ENCODE measurements at places on chromosomes 3 and 15.

DNA sequence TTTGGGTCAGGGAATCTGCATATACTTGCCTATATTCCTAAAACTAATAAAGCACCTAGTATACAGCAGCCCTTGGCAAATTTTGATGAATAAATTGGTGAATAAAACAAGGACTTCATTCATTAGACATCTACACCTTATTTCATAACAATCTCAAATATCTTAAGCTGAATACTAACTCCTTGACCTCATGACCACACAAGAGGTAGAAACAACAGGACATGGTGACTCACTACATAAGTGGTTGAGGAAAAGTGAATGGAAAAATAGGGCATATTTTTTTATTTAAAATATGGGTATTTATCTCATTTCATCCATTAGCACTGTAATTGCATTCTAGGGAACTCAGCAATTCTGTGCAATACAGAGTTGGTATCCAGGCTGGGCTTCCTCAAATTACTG, 7.8 kb upstream of the STAC start:
- DNase-seq = no peak

DNA sequence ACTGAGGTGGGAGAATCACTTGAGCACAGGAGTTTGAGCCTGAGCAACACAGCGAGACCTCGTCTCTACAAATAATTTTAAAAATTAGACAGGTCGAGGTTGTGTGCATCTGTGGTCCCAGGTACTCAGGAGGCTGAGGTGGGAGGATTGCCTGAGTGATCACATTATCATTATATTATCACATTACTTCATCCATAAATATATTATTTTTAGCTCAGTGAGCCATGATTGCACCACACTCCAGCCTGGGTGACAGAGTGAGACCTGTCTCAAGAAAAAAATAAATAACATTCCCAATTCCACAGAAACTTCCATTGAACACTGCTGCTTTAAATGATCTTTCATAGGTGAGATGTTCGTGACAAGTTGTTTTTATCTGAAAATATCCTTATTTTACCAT, 21.8 kb downstream of the GABPB1 start:
- DNase-seq = no peak

GRCh38 chr15:77085297-77085696, 14.4 kb upstream of the TSPAN3 start:
- no peak for DNase-seq

DNA sequence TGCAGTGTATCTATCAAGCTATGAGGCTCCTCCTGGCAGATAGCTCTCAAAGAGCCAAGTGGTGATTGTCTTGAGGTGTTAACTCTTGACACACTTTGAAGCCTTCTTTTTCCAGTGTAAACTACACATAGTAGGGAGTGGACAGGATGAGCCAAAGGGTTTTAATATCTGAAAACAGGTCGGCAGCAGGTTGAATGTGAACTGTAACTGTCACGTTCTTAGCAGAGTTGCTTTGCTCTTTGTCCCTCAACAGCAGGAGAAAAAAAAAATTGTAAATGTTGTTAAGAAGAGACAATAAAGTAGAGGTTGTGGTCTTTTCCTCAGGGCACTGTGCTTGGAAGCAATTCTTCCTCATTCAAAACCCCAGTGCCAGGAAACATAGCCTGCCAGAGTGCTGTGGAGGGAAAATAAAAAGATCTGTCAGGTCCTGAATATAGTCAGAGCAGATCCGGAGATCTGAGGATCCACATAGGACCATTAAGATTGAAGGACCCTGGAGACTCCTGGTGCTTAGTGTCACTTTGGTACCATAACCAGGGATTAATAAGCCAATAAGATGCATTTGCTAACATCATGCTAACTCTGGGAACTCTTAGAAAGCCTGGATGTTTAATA, 229.7 kb downstream of the NAALADL2 start:
- no peak for DNase-seq

GRCh38 chr15:40069178-40070165, 30.5 kb upstream of the SRP14 start:
- DNase-seq = no peak
